ENCODE measurements at places on chromosomes 16 and 17. TPM values are rescaled to one million over a fixed set of nuclear protein-coding genes. Genes with fewer than 3 reads are reported as not detected.

The SOX9 gene
- total RNA-seq, result 25.4 TPM

The ST6GALNAC2 gene
- total RNA-seq, result not detected

The SCARF1 gene
- total RNA-seq, result 3.9 TPM

The CD300H gene
- total RNA-seq, result not detected

The GSE1 gene
- total RNA-seq, result 18.4 TPM

The PRR29 gene
- 0.78 TPM for total RNA-seq

The RND2 gene
- 3.6 TPM for total RNA-seq

The PAQR4 gene
- total RNA-seq, result 19.7 TPM

The NLE1 gene
- total RNA-seq, result 22.8 TPM

The TMEM114 gene
- total RNA-seq, result not detected

The PTGES3L gene
- 1.2 TPM for total RNA-seq

DNA sequence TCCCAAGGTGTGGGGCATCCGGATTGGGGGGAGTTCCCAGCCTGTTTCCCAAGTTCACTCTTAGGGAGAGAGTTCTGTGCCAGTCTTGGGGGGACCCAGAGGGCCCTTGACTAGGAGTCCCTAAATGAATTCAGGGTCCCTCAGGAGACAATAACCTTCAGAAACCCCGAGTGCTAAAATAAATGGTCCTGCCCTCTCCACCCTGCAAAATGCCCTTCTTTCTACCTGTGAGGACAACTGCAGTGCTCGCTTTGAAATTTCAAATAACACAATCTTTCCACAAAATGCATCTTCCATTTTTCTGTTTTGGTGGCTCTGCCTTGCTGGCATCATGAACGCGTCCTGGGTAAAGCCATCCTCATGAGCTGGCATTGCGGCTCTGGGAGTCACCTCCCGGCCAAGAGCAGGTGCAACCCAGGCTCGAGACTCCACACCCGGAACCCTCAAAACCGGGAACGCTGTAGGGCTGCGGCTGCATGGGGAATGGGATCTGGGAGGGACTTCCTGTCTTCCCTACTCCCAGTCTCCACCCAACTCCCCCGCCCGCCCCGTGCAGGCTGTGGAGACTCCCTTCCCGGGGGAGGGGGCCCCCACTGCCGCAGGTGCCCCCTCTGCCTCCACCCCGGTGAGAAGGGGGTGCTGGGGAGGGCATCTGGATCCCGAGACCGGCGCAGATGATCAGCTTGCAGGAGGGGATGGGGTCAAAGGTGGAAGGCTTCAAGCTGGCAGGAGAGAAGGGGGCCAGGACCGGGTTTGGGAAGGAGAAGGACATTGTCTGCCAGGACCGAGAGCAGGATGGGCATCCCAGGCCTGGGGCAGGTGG lies at the start of gene ZNF205:
Gene ZNF205, plus strand, starts transcription at position 529 of the 823 bp plus-strand sequence. CDS start 845 bp downstream, outside the sequence.
- peak; percentile 70 for DNase-seq

- no peak for DNase-seq
Measured at GRCh38 chr17:32114536-32114935, 27.8 kb upstream of the RHOT1 start.

- peak; percentile 38 for DNase-seq
Measured at GRCh38 chr17:39208893-39209292, 8.8 kb downstream of the RPL19 start.

GRCh38 chr17:13584701-13585080 lies 17.0 kb downstream of the HS3ST3A1 start:
- no peak for DNase-seq

DNA sequence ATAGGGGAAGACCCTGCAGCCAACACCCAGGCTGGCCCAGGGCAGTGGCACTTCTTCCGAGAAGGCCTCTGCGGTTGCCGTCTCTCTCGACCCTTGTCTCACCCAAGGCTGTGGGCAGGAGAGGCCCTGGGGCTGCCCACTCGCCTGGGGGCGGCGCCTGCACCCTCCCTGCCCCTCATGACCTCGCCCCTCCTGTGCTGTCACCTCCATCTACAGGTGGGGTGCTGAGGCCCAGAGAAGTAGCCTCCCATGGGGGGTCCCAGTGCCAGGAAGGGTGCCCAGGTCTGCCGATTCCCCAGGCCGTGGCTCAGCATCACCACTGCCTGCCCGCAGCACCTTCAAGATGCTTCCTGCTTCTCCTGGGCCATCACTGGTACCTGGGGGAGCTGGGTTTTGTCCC lies 992 bp downstream of the NLRC3 start:
- no peak for DNase-seq

GRCh38 chr16:29854520-29855100 lies 8.4 kb downstream of the CDIPT start:
- DNase-seq, result no peak

DNA sequence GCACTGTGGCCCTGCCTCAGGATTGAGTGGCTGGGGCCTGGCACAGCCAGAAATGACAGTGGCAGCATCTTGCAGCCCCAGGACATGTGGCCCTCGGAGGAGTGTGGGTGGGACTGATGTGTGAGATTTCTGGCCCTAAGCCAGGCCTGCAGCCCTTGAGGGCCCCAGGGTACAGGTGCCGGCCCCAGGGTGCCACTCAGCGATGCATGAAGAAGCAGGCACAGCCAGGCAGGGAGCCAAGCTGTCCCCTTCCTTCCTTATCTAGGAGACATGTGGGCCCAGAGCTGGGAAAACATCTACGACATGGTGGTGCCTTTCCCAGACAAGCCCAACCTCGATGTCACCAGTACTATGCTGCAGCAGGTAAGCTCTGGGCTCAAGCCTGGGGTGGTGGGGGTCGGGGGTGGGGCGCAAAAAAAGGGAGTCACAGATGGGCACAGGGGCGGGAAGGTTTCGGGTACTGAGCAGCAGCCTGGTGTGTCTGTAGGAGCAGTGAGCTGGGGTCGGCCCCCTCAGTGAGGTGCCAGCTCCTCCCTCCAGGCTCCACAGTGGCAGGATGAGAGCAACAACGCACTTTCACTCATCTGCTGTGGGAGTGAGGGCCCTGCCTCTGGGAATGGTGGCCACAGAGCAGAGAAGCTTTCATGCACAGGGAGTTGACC lies 4.1 kb downstream of the ACE start:
- no peak for DNase-seq

DNA sequence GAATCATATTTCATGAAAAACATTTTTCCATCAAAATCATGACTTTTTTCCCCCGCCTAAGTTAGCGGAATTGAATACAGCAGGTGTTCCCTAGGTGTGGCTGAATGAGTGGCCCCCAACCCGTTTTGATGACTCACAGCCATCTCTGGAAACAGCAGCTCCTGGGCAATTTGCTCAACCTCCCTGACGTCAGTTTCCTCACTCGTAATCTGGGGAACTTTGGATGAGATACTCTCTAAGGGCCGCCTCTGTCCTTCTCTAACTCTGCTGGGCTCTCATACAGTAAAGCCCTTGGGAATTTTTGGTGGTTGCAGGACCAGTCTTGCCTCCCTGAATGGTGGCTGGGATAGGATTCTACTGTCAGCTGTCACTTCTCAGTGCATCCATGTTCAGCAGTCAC lies 11.6 kb upstream of the NTN1 start:
- DNase-seq, result no peak

DNA sequence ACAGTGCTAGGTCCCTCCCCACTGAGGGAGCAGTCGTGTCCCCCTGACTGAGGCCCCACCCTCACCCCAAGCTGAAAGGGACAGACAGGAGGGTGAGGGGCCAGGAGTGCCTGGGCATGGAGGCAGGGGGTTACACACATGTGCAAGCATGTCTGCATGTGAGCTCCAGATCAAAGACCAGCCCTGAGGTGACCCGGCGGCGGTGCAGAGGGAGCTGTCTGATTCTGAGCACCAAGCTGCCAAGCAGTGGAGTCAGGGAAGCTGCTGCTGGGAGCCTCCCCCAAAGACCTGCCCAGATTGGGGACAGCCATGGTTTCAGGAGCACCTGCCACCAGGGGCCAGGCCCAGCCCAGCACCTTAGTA lies 5.5 kb downstream of the DLX3 start:
- no peak for DNase-seq

DNA sequence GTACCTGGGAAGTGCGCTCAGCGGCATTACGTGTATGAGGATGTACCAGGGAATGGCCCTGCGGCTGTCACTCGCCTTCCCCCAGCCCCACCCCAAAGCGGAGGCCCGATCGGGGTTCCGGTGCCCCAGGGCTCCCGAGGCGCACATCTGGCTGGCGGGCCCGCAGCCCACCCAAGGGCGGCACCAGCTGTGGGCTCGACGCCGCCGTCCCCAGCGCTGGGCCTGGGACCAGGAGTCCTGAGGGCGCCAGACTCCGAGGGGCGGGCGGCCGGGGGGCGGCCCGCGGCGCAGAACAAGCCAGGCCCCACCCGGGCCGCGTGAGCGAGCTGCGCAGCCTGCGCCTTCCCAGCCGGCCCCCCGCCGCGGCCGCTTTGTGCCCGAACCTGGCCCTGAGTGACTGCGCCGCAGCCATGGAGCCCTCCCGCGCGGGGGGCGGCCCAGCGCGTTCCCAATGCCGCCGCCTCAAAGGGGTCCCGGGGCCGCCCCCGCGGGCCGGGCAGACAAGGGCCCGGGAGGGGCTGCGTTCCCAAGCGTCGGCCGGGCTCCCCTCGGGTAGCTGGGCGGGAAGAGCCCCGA lies 17.4 kb downstream of the ZNF423 start:
- DNase-seq, result no peak

GRCh38 chr16:15587152-15587825 lies 55.7 kb downstream of the MARF1 start:
- no peak for DNase-seq

GRCh38 chr17:72419866-72420774 lies 299.3 kb downstream of the SOX9 start:
- no peak for DNase-seq

GRCh38 chr16:66900721-66901441 lies 17.8 kb downstream of the CDH16 start:
- no peak for DNase-seq

GRCh38 chr16:80417706-80418271 lies 123.0 kb upstream of the DYNLRB2 start:
- no peak for DNase-seq

GRCh38 chr17:34644941-34645550 lies 65.7 kb downstream of the TMEM132E start:
- no peak for DNase-seq

DNA sequence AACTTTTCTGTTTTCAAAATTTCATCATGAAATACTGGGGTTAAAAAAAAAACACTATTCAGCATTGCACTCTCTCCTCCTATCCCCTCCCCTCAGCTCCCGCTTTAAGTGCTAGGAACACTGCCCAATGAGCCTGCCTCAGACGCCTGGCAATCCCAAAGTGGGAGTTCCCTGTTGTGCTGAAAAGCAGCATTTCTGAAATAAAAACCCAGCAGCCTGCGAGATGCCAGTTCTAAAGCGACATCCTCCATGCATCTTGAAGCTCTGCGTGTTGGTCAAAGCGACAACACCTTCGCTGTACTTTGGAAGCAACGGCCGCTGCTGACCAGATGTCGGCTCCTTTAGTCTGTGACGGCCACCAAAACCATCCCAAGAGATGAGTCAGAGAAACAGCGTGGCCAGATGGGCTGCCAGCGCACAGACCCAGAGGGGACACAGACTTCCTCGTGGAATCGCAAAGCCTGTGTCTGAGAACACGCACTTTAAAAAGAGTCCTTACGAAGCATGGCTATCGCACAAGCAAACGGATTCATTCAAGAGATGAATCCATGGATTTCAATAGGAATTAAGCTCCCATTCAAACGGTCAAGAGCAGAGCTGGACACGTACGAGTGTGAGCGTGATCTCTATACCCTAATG lies 32.8 kb downstream of the FBXO31 start:
- DNase-seq, result peak; percentile 70

- DNase-seq, result no peak
Measured at GRCh38 chr16:31414706-31415105, 13.5 kb downstream of the COX6A2 start.

Measured in occipital lobe (tissue), 3 donors.